Neuronal stem cell (in vitro differentiated cells): ENCODE measurements at places on chromosomes 5 and 9.

DNA sequence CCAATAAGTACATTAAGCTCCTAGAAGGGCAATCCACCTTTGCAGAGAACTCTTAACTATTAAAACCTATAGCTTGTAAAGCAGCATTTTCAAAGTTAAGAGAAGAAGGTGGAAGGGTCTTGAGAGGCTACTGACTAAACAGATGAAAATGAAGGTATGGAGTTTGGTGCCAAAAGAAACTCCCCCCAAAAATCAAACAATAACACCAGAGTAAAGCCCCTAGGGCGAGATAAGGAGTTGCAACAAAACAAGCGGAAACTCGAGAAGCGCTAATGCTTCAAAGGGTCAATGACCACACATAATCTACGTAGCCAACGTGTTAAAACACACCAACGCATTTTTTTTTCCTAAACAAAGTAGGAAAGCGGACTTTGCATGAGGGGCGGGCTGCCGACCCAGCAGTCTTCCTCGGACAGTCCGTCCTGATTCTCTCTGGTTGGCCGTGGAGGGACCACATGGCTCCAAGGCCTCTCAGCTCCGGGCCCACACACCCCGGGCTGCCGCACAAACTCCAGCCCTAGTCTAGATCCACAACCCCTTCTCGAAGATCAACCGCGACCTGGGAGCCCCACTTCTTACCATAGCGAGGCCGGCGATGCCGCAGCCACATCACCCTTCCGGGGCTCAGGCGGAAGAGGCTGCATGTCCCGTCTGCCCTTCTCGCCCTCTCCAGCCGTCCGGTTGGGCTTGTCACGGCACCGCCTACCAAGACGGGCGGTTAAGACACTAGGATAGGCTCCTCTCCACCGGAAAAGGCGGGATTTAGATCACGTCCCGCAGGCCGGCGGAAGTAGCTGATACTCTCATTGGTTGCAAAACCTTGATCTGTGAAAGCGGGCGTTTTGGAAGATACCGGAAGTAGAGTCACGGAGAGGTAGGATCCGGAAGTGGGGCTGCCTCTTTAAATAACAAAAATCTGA is at the start of the genes TMEM167A and XRCC4:
TSS of gene TMEM167A (minus strand) at position 653 of the 920 bp plus-strand sequence. CDS start at position 582, 71 bp downstream.
TSS of gene XRCC4 (plus strand) at position 806 of the 920 bp plus-strand sequence. CDS start 27,373 bp downstream, outside the sequence.
- peak; percentile 95 for DNase-seq

DNA sequence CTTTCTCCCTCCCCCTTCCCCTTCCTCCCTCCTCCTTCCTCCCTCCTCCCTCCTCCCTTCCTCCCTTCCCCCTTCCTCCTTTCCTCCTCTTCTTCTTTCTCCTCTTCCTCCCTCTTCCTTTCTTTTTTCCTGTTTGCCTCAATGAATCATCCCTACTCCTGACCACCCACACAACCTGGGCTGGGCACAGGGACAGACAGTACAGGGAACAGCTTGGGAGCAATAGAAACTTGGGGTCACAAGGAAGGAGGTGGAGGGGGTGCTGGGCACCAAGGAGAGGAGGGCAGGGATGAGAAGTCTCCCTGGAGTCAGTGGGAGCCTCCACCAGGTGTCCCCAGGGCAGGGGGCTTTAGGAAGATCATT is 5.0 kb downstream of the TTC16 start:
- no peak for DNase-seq

DNA sequence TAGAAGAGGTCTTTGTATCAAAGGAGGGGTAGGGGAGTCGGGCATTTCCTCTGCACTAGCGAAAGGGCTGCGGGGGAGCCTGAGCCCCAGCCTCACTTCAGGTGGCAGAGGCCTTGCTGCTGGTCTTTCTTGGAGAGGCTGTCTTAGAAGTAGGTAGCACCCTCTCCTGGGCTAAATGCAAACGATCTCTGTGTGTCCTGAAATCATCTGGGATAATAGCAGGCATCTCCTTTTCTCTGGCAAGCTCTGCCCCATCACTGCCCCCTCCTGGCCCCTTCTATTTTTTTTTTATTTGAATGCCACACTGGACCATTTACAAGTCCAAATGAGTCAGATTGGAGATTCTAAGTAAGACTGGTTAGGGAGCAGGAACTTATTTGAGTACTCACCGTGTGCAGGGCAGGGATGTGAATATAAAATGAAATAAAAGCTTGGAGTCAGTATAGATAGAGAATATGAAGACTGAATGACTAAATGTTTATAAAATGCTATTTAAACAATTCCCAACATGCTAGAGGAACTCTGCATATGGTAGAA is 137.1 kb downstream of the FGF1 start:
- DNase-seq: peak; percentile 79

DNA sequence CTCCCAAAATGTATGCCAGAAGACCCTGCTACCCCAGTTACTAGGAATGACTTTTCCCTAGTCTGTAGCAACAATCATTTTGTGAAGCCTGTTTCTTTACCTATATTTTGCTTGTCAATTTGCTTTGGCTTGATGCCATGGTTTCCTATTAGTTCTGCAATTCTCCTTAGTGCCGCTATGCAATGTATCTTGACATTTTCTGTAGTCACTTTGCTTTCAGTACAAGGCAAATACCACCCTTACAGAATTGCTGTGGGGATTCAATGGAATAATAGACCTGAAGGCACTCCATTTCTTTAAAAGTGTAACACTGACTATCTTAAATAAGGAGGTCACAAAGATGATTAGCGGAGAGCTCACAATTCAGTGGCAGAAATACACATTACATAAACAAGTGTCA is 291.1 kb downstream of the NR2F1-AS1 start:
- DNase-seq: no peak

DNA sequence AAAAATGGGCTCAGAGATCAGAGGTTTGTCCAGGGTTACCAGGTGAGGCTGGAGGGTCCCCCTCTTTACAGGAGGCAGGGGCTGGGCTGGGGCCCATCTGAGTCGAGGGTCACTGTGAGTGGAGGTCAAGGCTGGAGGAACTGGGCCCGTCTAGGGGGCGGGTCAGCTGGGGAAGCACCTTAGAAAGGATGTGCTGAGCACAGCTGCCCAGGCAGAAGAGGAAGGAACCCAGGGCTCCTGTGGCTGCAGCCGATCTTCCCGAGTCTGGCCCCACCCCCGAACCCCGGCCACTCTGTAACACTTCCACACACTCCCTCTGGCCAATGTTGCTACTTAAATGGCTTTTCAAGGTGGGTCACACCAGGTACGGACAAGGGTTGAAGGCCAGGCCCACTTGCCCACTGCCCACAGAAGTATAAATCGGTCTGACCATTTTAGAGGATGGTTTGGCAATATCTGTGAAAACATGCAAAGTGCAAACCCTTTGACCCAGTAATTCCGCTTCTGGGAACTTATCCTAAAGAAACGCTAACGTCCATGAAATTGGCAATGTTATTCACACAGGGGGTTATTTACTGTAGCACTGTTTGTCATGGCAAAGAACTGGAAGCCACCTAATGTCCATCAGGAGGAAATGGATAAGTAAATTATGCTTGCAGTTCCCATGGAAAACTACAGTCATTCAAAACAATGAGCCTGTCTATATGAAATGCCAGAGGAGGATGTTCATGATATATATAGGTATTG is 30.5 kb upstream of the EEIG1 start:
- no peak for DNase-seq

DNA sequence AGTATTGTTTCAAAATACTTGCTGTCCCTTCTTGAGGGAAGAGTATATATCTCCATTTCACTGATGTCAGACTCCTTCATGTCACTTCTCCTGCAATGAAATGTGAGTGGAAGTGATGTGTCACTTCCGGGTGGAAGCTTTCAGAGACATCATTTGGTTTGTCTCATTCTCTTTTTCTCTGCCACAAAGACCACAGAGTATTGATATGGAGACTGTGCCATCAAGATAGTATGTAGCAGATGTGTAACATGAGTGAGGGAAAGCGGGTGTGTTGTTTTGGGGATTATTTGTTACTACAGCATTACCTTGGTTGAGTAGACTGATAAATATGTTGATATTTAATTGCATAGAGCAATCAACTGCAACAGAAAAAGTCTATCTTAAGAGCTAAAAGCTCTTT is 169.8 kb downstream of the FBXL7 start:
- no peak for DNase-seq

GRCh38 chr5:148788636-148789035 is 37.8 kb upstream of the ADRB2 start:
- DNase-seq: no peak

DNA sequence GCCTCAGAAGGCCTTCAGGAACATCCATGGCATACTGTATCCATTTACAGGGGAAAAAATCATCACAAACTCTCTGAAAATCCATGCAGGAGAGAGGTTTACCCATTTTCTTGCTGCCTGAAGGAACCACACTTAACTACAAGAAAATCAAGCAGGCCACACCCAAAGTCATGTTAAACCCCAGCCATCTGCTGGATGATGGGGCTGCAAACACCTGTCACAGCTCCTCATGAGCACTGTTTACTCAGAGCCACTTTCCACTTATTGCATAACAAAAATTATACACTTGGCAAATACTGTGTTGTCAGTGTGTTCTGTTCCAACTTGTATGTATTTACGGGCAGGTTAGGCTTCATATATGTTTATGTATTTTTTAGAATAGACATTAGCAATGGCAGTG is 35.8 kb downstream of the PPIC start:
- no peak for DNase-seq

- no peak for DNase-seq
These were observed 121.5 kb upstream of the SNX2 start for GRCh38 chr5:122653087-122654017.

- DNase-seq: peak; percentile 42
These were observed 241.9 kb downstream of the SAXO1 start for GRCh38 chr9:18791074-18791473.

DNA sequence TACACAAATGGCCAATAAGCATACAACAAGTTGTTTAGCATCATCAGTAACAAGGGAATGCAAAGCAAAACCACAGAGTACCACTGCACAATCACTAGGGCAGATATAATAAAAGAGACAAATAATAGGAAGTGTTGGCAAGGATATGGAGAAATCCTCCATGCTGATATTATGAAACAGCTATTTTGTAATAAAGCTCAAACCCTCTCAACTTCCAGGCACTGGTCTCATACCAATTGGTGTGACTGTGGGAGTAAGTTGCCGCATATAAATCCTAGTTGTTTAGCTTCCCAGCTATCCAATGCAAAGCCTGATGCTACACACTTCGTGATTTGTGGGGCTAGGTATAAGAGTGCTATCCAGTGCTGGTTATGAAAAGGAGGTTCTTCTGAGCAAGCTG is 88.6 kb downstream of the SMIM23 start:
- no peak for DNase-seq

GRCh38 chr9:84838879-84839278 is 169.3 kb downstream of the NTRK2 start:
- no peak for DNase-seq

DNA sequence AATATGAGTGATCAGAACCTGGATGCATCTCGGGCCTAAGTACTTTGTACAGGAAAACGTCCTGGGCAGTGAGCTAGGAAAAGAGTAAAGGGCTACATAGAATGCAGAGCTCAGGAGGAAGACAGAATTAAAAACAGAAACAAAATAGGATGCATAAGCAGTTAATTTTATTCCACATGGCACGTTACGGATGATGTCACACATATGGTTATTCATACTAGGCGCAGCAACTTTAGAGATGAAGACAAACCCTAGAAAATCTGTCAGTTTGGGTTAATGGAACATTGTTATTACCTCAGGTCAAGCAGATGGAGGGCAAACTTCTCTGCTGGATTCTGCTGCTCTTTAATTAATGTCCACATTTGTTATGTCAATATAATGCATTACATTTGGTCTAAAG is 445.4 kb downstream of the ANXA1 start:
- no peak for DNase-seq

GRCh38 chr9:5832538-5833529 is at the start of gene ERMP1:
ERMP1 (minus strand) TSS chr9:5833117; CDS start chr9:5833027, 90 bp downstream.
- DNase-seq: peak; percentile 80
